ENCODE measurements at places on chromosomes 5 and 9.

- no peak for DNase-seq
These were observed 249.8 kb upstream of the ZNF608 start for GRCh38 chr5:124996023-124996763.

- no peak for DNase-seq
These were observed 231.8 kb downstream of the PIK3R1 start for GRCh38 chr5:68447136-68447929.

GRCh38 chr5:74199436-74200210 is 440.9 kb downstream of the ENC1 start:
- DNase-seq, result no peak

- peak; percentile 52 for DNase-seq
These were observed 404 bp downstream of the MRNIP start for GRCh38 chr5:179858241-179858585.

DNA sequence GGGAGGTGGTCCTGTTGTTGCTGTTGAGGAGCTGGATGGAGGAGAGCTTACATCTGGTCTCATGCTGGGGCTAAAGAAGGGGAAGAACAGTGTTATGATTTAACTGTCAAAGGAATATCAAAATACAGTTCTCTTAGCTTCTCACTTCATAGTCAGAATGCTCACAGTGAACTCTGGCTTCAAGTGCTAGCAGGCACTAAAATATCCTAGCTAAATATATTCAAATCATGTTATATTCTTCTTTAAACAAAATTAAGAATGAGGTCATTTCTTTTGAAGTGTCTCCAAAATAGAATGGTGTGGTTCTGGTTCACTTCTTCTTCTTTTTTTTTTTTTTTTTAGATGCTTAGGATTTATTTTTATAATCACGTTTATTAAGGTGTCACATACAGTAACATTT is 89.4 kb downstream of the NR3C1 start:
- DNase-seq, result no peak

- DNase-seq, result no peak
These were observed 73.7 kb downstream of the INSL6 start for GRCh38 chr9:5111696-5112095.

DNA sequence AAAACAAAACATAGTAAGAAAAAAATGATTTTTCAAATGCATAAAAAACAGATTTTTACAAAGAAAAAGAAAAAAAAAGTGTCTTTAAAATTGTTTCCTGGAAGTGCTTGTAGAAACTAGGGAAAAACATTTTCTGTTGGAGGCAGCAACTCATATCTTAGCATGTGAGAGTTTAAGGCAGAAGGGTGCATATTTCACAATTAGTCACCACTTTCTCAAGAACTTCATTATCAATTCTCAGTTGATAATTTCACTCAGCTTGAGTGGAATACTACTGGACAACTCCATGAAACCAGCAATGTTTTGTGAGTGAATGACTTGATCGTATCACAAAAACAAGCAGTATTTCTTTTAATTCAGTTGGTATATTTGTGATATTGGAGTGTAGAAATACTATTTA is 508.3 kb upstream of the DAB2 start:
- DNase-seq, result no peak

- DNase-seq, result no peak
These were observed 21.3 kb downstream of the URM1 start for GRCh38 chr9:128392302-128393144.

DNA sequence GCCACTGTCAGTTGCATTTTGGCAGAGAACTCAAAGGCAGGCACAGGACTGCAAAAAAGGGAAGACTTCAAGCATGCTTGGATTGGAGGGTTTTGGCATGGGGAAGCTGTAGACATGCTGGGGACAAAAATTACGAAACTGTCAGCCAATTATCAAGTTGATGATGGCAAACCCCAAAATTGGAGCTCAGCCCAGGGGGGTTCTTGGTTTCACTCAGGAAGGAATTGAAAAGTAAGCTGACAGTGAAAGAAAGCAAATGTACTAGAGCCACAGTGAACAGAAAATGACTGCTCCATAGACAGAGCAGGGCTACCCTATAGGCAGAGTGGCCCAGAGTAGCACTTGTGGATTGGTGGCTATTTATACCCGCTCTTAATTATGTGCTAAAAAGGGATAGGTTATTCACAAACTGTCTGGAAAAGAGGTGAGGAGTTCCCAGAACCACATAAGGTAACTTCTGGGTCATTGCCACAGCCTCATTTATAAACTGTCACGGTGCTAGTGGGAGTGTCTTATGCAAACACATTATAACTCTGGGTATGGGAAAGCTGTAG is 14.6 kb upstream of the CFAP95 start:
- DNase-seq, result no peak

DNA sequence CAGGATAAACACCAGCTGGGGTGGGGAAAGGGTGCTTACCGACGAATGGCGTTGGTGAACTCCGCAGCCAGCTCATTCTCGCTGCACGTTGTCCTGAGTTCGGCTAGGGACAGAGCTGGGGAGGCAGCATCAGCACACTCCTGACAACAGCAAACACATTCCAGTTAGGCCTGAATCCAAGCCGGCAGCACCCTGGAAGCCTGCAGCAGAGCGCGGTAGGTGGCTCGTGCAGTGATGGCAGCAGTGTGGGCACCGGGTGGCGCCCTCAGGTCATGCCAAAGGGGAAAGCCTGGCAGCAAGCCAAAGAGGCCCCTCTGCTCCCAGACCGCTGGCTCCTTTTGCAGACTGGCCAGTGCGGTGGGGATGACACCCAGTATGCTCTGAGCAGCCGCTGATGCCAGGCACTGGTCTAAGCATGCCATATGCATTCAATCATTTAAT is 66.9 kb downstream of the DCP2 start:
- DNase-seq, result no peak

DNA sequence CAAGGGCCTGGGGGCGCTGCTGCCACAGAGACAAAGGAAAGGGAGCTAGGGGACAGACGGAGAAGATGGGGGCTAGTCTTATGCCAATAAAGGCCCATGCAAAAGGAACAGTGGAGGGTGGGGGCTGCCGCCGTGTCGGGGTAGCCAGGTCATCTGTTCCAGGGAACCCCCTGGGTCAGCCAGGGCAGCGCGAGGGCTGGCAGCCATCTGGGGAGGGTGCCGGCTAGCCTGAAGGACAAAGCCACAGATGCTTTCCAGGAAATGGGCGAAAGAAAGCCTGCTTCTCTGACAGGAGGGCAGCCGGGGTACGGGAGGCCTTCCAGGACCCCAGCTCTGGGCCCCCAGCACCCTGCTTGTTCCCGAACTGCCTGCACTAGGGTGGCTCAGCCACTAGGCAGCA is 1.6 kb upstream of the CARD9 start:
- DNase-seq, result no peak

GRCh38 chr5:117682416-117682815 is 1107.8 kb upstream of the SEMA6A start:
- DNase-seq, result no peak

DNA sequence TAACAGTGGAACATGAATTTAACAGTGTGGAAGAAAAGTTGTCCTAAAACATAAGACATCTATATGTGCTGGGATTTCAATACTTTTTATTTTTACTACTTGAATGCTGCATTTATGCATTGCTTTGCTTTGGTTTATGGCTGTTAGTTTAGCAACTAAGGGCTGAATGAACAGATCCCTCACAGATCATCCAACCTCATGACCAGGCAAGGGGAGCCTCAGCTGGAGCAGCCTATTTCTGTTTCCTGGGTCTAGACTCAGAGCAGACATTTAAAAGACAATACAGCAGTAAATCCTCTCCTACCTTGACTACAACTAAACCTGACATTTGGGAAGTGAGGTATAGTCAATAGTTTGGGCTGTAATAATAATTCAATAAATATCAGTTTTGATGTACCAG is 163.3 kb downstream of the AUH start:
- no peak for DNase-seq

DNA sequence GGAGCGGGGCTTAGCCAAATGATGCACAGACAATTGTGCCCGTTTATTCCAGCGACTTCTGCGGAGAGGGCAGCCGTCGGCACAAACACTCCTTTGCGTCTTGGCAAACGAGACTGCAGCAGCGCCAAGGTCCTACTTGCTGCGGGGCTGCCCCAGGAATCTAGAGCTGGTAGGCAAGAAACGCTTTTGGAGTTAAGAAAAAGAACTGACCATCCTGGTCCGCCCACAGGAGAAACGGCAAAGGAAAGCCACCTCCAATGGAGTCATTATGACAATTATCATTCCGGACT is 2.3 kb downstream of the RXFP3 start:
- no peak for DNase-seq

DNA sequence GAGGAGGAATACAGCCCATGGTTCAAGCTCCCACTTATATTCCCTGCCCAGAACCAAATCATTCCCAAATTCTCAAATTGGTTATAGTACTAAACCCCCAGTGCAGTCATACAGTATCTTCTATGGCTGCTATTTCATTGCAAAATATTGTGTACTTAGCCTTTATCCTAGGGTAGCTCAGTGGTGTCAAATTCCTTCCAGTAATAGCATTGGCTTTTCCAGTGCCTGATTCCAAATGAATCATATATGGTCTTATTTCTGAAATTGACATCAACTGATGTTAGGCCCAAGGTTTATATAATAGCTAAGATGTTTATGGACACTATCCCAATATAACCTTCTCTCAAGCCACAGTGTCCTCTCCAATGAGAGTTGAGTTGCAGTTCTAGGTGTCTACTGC is 256.7 kb downstream of the NDUFS4 start:
- no peak for DNase-seq

GRCh38 chr5:95922798-95923197 is 38.9 kb downstream of the ELL2 start:
- no peak for DNase-seq

- no peak for DNase-seq
These were observed 50.1 kb upstream of the PDE4D start for GRCh38 chr5:59943452-59944113.

GRCh38 chr5:98902733-98903132 is 26.1 kb downstream of the CHD1 start:
- no peak for DNase-seq

GRCh38 chr9:97506306-97506705 is 4.8 kb downstream of the TMOD1 start:
- no peak for DNase-seq

DNA sequence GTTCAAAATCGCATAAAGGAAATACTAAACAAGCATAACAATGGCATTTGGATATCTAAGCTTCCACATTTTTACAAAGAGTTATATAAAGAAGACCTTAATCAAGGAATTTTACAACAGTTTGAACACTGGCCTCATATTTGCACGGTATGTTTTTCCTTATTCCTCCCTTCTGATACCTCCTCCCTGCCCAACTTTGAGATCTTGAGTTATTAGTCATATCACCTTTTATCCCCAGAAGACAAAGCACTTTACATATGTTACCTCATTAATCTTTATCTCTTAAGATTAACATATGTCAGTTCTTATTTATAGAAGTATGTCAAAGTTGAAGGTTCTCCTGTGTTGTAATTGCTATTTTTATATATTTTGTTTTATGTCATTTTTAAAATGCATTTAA is 29.8 kb downstream of the TDRD7 start:
- DNase-seq, result no peak

DNA sequence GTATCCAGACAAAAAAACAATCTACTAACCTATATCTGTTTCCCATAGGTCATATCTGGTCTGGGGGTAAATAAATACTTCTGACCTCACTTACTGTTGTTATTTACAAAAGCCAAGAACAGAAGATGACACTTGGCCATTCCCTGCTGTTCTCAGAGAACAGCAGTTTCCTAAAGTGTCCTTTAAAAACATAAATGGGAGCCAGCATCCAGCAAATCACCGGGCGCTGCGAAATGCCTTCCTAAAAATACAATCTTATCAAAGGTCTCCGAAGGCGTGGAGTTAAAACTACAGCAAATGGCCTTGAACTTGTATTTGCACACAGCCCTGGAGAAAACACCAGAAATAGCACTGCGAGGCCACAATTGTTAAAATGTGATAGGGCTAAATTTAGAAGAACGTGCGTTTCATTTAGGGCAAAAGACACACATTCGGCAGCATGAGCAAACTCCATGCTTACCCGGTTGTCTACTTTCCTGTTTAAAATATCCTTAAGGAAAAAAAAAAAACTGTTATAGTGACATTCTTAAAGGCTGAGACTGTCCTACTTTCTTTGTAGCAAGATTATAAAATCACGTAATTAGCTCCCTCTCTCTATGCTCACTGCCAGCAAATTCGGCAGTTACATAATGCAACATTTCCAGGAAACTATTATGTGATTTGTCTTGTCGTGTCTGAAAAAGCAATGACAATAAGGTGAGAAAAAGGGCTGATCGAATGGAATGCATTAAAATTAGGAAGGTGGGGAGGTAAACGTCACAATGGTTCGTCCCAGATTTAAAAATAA is 1.5 kb downstream of the NFIL3 start:
- peak; percentile 22 for DNase-seq

DNA sequence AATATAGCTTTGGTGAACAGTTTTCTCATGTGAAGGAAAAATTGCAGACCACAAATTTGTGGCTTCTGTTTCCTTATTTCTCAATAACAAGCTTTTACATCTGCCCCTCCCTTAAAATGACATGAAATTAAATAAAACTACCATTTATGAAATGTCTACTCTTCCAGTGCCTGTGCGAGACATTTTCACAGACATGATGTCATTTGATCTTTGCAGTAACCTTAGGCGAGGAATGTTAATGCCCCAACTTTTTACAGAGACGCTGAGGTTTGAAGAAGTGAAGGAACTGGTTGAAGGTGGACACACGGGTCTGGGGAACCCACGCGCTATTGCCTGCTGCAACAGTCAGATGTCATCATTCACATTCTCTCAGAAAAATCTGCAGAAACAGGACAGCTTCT is 61.5 kb downstream of the OSTF1 start:
- peak; percentile 23 for DNase-seq

DNA sequence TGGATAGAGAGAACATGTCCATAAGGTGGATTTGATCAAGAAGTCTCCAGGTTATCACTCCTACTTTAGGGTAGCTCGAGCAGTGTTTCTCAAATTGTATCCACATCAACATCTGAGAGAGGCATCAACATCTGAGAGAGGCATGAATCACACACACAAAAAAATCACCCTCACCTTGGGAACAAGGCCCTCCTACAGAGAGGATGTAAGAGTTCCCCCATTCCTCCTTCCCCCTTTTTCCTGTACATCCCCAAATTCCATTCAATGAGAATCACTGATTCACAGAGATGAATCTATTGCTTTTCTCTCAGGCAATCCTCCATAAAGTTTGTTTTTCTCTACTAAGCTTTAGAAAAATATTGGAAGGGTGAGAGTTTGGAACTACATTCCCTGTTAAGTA is 233.4 kb upstream of the CDH6 start:
- no peak for DNase-seq

Measured in CD4-positive, alpha-beta T cell treated with Interleukin-10 for 1 hour (primary cell).